Astrocyte (in vitro differentiated cells and primary cell): ENCODE measurements at places on chromosomes 5 and 9.

- no peak for DNase-seq
These were observed 412.7 kb downstream of the PIK3R1 start for GRCh38 chr5:68628082-68628814.

DNA sequence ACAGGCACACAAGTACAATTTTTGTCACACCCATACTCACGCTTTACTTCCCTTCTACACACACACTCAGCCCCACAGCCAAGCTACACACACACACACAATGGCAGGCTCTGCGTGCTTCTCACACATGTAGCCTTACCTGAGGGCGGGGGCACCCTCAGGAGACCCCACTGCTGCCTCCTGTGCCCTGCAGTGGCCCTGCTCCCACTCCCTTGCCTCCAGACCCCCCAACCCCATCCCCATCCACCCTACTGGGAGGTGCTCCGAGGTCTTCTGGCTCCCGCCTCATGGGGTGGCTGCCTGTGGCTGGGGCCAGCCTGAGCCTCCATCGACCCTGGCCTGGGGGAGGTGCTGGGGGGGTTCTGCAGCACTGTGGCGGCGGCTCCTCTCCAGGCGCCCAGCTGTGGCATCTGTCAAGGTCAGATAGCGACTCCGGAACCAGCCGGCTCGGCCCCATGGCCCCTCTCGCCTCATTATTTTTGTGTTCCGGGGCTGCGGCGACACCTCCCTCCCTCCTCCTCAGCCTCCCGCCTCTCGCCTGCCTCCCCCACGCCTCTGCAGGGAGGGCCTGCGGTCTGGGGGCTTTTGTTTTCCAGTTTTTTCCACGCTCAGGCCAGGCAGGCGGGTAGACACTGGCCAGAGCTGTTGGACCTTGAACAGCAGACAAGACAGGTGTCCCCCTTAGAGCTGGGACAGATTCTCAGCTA, 21.7 kb downstream of the CXXC5 start:
- no peak for DNase-seq

DNA sequence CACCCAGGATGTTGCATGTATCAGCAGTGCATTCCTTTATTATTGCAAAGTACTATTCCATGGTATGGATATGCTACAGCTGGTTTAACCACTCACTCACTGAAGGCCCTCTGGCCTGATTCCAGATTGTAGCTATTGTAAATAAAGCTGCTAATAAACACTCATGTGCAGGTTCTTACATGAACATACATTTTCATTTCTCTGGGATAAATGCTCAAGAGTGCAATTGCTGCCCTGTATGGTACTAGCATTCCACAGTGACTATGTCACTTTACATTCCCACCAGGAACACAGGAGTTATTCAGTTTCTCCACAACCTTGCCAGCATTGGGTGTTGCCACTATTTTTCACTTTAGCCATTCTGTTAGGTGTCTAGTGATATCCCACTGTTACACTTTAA, 267.6 kb downstream of the SPOCK1 start:
- peak; percentile 47 for DNase-seq

- DNase-seq, result no peak
These were observed 44.8 kb upstream of the SNX2 start for GRCh38 chr5:122730037-122730436.

GRCh38 chr5:92887254-92887653, 693.8 kb downstream of the NR2F1-AS1 start:
- no peak for DNase-seq

DNA sequence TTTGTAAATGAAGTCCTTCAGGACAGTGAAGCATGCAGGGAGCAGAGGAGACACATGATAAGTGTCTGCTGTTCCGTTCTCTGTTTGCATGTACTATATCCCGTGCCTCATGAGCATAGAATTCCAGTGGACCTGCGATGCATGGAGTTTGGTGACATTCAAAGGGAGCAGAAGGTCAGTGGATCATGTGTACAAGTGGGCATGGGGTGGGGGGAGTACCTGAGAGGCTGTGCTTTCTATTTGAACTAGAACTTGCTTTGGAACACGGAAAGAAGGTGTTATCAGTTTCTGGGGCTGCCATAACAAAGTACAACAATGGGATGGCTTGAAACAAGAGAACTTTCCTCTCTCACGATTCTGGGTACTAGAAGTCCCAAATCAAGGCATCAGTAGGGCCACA, 5.1 kb upstream of the CCNJL start:
- DNase-seq, result no peak

- DNase-seq, result no peak
These were observed 63.1 kb downstream of the PPARGC1B start for GRCh38 chr5:149793256-149793550.

DNA sequence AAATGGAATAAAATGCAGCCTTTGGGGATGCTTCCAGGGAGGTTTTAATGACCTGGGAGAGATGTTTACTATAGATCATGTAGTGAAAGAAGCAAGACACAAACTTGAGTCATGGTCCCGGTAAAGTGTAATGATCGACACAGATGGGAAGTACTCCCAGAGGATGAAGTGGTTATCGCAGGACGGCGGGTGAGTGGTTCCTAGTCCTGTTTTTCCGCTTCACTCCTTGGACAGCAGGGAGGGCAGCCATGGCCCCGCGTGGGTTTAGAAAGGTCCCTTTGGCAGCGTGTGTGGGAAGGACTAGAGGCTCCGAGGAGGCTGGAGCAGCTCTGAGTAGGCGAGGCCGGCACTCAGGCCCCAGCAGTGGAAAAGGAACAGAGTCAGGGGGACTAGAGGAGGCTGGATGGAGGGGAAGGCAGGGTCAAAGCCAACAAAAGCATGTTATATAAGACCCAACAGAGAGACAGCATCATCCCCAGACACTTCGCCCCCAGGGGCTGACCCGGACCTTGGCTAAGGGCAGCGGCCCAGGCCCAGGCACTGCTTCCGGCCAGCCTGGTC, 49.2 kb upstream of the STXBP1 start:
- peak; percentile 76 for DNase-seq

DNA sequence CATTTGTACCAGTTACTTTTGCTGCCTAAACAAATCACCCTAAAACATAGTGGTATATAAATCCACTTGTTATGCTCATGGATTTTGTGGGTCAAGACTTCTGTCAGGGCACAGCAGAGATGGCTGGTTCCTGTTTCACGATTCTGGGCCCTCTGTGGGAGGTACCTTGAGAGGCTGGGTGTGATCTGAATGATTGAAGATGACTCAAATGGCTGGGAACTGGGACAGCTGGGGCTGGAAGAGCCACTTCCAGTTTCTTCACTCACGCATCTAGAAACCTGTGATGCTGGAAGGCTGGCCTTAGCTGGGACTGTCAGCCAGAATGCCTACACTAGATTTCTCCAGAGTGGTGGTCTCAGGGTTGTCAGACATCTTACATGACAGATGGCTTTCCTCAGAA, 88.1 kb downstream of the KIF4B start:
- no peak for DNase-seq

DNA sequence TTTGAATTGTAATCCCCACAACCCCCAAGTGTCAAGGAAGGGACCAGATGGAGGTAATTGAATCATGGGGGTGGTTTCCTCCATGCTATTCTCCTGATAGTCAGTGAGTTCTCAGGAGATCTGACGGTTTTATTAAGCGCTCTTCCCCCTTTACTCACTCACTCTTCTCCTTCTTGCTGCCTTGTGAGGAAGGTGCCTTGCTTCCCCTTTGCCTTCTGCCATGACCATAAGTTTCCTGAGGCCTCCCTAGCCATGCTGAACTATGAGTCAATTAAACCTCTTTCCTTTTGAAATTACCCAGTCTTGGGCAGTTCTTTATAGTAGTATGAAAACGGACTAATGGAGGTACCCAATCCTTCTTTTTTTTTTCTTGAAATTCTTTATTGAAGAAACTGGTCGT, 2.2 kb upstream of the CEP120 start:
- DNase-seq, result no peak

GRCh38 chr5:82396871-82397514, 118.8 kb upstream of the RPS23 start:
- DNase-seq, result peak; percentile 100

GRCh38 chr9:6938873-6939272, 181.1 kb downstream of the KDM4C start:
- DNase-seq, result peak; percentile 73

GRCh38 chr5:173582216-173583111, 34.0 kb downstream of the BOD1 start:
- no peak for DNase-seq

GRCh38 chr5:39446231-39446630, 21.5 kb upstream of the DAB2 start:
- no peak for DNase-seq

- no peak for DNase-seq
These were observed 142.4 kb upstream of the GRAMD2B start for GRCh38 chr5:126280846-126281245.

DNA sequence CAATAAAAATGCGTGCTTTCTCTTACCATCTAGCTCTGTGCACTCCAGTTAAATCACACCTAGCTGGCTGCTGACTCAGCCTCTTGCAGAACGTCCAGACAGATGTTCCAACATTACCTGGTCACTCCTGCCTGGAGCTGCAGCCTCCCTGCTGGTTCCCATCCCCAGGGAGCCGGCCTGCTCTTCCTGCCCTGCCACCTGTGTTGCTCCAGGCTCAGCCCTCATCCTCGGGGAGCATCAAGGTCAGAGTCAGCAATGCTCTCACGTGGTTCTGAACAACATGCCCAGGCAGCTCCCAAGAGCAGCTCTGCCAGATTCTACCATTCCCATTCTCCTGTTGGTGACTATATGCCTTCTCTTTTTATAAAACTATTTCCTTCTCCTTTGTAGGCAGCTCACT, 81.3 kb downstream of the GADD45G start:
- DNase-seq, result no peak

DNA sequence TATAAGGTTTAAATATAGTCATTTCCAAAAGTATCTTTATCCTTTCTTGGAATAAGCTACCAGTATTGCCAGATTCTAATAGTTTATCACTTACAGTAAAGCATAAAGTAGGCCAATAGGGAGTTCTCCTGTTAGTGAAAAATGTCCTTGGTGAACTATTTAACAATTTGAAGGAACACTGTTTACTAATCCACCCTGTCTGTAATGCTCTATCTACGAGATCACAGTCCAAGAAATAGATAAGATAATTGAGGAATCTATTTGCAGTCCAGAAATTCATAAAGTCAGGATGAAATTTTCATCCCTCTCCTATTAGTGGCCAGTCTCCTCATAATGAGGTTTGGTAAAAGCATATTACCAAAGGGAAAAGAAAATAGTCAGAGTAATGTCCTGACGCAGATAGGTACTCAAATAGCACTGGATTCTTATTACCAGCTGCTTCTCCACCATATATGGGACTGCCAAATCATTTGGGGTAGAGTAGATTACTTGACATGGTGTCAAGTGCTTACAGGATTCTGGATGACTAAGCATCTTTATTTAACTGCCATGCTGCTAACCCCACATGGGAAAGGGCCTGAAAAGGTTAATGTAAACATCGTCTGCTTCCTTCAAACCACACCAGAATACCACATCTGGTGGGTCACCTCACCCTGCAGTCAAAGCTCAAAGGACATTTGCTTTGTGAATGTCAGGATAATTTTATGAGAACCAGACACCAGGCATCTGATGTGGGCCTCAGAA, 808.1 kb downstream of the EFNA5 start:
- DNase-seq, result peak; percentile 92

DNA sequence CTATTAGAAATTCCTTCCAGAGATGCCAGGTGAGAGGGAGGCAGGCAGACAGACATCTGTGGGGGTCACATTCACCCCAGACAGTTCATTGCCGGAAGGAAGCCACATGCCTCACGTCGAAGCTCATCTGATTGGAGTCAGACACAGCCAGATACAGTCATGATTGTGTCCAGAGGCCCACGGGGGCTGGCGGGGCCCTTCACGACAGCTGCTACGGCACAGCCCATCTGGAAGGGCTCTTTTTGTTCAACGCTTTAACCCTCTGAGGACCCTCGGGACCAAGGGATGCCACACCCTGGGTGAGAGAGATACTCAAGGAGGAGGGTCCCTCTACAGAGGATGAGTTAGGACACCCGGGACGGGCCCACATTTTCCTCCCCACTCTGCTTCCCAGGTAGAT, 31.9 kb upstream of the GABRP start:
- no peak for DNase-seq

DNA sequence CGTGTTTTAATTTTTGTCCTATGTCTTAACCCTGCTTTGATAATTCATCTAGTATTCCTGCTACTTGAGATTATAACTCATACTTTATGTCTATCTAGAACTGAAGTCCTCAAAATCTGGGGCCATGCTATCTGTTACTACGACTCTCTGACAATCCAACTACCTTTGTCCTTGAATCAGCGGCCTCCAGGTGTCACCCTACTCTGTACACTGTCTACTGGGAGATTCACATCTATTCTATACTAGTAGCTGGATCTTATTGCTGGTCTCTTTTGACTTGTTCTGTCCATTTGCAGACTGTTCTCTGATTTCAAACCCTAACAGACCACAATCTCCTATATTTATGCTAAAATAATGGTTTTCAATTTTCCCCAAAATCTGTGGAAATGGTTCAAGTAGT, 225.5 kb upstream of the ELAVL2 start:
- DNase-seq, result no peak
